Sigmoid colon (tissue), 7 donors: ENCODE measurements at places on chromosomes 4 and X.

DNA sequence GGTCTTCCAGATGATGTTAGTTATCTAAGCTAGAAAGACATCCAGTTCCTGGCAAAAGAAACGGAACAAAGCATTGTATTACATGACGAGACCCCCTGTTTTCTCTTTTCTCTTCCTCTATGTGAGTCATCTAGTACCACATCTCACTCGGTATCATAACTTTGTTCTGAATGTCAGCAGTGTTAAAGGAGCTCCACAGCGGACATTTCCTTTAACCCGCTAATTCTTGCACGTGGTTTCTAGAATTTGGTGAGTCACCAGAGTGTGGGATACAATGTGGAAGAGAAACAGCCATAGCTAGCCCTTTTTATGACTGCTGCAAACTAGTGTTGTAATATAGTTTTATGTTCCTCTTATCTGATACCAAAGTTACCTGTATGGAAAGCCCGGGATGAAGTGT is 243.7 kb downstream of the TENM3 start:
- no peak for DNase-seq
- H3K4me1 ChIP-seq = peaks cover 31% of the 10 kb centered on the region
- H3K4me3 ChIP-seq = no peak overlapping the region
- H3K36me3 ChIP-seq = no peaks in the 10 kb centered on the region
- no peaks in the 10 kb centered on the region for H3K27me3 ChIP-seq

- DNase-seq = no peak
- H3K27me3 ChIP-seq = no peaks in the 10 kb centered on the region
- H3K36me3 ChIP-seq = no peaks in the 10 kb centered on the region
- no peak overlapping the region for H3K27ac ChIP-seq
- H3K4me1 ChIP-seq = no peaks in the 10 kb centered on the region
Observed at GRCh38 chr4:73883306-73883705, 14.1 kb downstream of the CXCL1 start.

- H3K4me1 ChIP-seq = peaks cover 19% of the 10 kb centered on the region
- H3K27me3 ChIP-seq = no peaks in the 10 kb centered on the region
- no peak overlapping the region for H3K27ac ChIP-seq
- no peak overlapping the region for H3K4me3 ChIP-seq
Observed at GRCh38 chr4:165723051-165723795, 149.8 kb upstream of the TLL1 start.

DNA sequence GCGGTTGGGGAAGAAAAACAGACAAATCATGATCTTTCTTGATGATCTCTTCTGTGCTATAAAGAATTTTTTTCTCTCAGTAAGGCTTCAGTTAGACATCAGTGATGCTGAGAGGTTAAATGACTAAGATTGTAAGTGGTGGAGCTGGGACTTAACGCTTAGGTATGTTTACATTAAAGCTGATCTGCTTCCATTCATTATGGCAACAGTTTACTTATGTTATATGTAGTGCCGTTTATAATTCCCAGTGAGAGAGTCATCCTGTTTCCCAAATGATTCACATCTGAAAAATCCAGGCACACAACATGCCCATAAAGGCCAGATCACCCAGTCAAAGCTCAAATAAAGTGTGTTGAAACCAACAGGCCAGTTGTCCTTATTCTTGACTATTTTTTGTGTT is 50.1 kb downstream of the CENPVL3 start:
- no peaks in the 10 kb centered on the region for H3K36me3 ChIP-seq
- no peaks in the 10 kb centered on the region for H3K27me3 ChIP-seq
- no peaks in the 10 kb centered on the region for H3K4me1 ChIP-seq
- no peak overlapping the region for H3K27ac ChIP-seq
- no peak for DNase-seq

DNA sequence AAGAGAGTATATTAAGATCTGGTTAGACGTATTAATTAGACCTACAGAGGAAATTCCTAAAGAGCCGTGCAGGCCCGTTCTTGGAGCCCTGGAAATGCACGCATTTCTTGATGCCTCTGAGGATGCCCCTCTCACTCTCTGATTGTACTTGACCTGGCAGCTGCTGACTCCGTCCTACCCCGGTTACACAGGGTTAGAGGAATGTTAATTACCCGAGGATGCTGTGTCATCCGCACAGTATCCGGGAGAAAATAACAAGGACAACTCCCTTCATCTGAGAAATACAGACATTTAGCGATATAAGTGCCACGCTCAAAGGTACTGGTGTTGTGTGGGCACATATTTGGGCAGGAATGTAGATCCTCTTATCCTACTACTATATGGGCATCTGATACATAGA is 404.6 kb upstream of the FAT1 start:
- H3K27me3 ChIP-seq = no peaks in the 10 kb centered on the region
- no peak overlapping the region for H3K27ac ChIP-seq
- no peak overlapping the region for H3K4me3 ChIP-seq
- no peaks in the 10 kb centered on the region for H3K4me1 ChIP-seq
- no peaks in the 10 kb centered on the region for H3K36me3 ChIP-seq
- DNase-seq = no peak

- H3K4me1 ChIP-seq = peaks cover 7% of the 10 kb centered on the region
- no peaks in the 10 kb centered on the region for H3K36me3 ChIP-seq
- DNase-seq = no peak
- no peak overlapping the region for H3K4me3 ChIP-seq
- H3K27ac ChIP-seq = no peak overlapping the region
Observed at GRCh38 chr4:16908377-16909021, 10.1 kb upstream of the LDB2 start.

DNA sequence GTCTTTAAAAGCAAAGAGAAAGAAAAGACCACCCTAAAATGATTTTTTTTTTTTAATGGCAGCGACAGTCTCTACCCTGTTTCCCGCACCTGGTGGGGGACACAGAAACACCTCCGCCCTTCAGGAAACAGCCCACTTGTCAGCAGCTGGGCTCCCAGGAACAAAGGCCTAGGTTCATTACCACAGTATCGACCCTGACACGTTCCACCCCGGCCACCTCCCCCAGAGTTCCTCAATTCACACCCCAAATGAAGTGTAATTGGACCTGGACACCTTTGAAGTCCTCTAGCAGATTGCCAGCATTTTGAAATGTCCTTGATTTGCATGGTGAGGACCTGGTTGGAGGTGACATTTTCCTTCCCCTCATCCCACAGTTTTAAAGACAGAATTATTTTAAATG is 175.0 kb upstream of the BCOR start:
- H3K27ac ChIP-seq = no peak overlapping the region
- DNase-seq = no peak
- H3K4me3 ChIP-seq = no peak overlapping the region

GRCh38 chr4:9764155-9764696 is 17.2 kb upstream of the DRD5 start:
- no peaks in the 10 kb centered on the region for H3K36me3 ChIP-seq
- H3K27ac ChIP-seq = no peak overlapping the region
- no peak for DNase-seq
- no peak overlapping the region for H3K4me3 ChIP-seq
- H3K27me3 ChIP-seq = peaks cover 6% of the 10 kb centered on the region
- H3K4me1 ChIP-seq = no peaks in the 10 kb centered on the region

- no peak overlapping the region for H3K27ac ChIP-seq
- no peak overlapping the region for H3K4me3 ChIP-seq
- H3K4me1 ChIP-seq = peaks cover 7% of the 10 kb centered on the region
- no peaks in the 10 kb centered on the region for H3K36me3 ChIP-seq
- peak; percentile 72 for DNase-seq
- no peaks in the 10 kb centered on the region for H3K27me3 ChIP-seq
Observed at GRCh38 chr4:119103263-119103662, 32.4 kb upstream of the MYOZ2 start.

GRCh38 chr4:8603931-8604330 is 11.4 kb downstream of the CPZ start:
- no peak for DNase-seq
- H3K36me3 ChIP-seq = no peaks in the 10 kb centered on the region
- H3K4me1 ChIP-seq = peaks cover 3% of the 10 kb centered on the region
- H3K27me3 ChIP-seq = peaks cover 13% of the 10 kb centered on the region
- no peak overlapping the region for H3K4me3 ChIP-seq

DNA sequence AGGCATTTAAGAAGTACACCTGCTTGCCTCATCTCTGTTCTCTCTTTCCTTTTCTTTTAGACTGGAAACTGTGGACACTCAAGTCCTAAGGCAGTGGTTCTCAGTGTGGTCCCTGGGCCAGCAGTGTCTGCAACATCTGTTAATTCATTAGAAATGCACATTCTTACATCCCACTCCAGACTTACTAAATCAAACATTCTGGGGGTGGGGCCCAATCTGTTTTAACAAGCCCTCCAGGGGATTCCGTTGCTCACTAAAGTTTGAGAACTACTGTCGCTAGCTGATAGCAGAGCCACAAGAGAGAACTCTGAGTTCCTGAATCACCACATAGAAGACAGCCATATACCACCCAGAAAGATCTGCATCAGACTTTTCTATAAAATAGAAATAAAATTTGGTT is 430.6 kb downstream of the BCOR start:
- no peak for DNase-seq
- no peaks in the 10 kb centered on the region for H3K36me3 ChIP-seq
- H3K4me3 ChIP-seq = no peak overlapping the region
- H3K27me3 ChIP-seq = no peaks in the 10 kb centered on the region

DNA sequence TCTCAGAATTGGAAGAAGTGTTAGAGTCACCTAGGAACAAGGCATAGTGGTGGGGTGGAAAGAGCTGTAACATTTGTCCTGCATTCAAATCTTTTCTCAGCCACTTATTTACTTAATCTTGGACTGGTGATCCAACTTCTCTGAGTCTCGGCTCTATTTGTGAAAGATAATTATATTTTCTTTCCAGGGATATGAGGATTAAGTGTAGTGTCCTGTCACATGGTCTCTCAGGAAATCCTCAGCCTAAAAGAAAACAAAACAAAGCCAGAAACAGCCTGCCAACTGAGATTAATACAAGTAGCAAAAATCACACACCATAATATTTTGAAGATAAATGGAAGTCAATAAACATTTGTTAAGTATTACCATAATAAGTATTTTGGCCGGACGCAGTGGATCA is 33.3 kb upstream of the ETNPPL start:
- no peak overlapping the region for H3K4me3 ChIP-seq
- H3K4me1 ChIP-seq = peaks cover 4% of the 10 kb centered on the region
- no peaks in the 10 kb centered on the region for H3K36me3 ChIP-seq
- H3K27me3 ChIP-seq = no peaks in the 10 kb centered on the region

- H3K4me3 ChIP-seq = no peak overlapping the region
- H3K36me3 ChIP-seq = no peaks in the 10 kb centered on the region
- H3K27me3 ChIP-seq = no peaks in the 10 kb centered on the region
- peaks cover 19% of the 10 kb centered on the region for H3K4me1 ChIP-seq
- H3K27ac ChIP-seq = no peak overlapping the region
Observed at GRCh38 chr4:99411041-99411440, 24.1 kb downstream of the ADH7 start.

DNA sequence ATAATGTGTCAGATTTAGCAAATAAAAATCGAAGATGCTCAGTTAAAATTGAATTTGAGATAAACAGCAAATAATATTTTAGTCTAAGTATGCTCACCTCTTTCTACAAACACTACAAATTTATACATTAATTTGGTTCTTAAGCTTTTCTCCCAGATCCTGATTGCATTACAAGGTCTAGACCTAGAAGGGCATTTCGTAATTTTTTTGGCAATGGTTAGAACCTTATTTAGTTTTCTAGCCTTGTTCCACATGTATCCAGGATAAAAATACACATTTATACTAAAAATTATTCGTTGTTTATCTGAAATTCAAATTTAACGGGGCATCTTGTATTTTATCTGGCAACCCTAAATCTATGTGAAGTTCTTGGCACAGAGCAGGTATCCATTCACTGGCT is 2.5 kb upstream of the CDKL5 start:
- no peak overlapping the region for H3K4me3 ChIP-seq
- H3K4me1 ChIP-seq = no peaks in the 10 kb centered on the region
- no peaks in the 10 kb centered on the region for H3K36me3 ChIP-seq
- DNase-seq = no peak

- peak within 1 kb of the TSS; percentile 77 for H3K27ac ChIP-seq
Observed at GRCh38 chr4:121823505-121824170, at the start of gene CCNA2. Gene CCNA2, minus strand, starts transcription at chr4:121823883. Its CDS starts 255 bp downstream, at chr4:121823628.

- H3K36me3 ChIP-seq = no peaks in the 10 kb centered on the region
- no peak overlapping the region for H3K4me3 ChIP-seq
- no peak for DNase-seq
- no peaks in the 10 kb centered on the region for H3K27me3 ChIP-seq
- H3K27ac ChIP-seq = no peak overlapping the region
Observed at GRCh38 chr4:145492376-145492775, 10.7 kb downstream of the SMAD1 start.

DNA sequence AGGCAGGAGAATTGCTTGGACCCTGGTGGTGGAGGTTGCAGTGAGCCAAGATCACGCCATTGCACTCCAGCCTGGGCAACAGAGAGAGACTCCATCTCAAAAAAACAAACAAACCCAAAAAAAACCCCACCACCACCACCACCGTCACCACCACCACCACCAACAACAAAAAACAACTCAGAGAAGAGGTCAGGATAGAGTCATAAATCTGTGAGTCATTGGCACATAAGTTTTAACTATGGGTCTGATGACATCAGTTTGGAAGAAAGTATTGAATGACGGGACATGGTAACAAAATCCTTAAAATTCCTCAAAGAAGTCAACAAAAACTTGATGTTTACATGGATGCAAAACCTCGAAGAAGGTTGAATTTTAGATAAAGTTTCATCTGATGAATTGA is 288.0 kb upstream of the SFRP2 start:
- no peak for DNase-seq
- no peaks in the 10 kb centered on the region for H3K36me3 ChIP-seq
- H3K27me3 ChIP-seq = no peaks in the 10 kb centered on the region
- no peak overlapping the region for H3K27ac ChIP-seq

DNA sequence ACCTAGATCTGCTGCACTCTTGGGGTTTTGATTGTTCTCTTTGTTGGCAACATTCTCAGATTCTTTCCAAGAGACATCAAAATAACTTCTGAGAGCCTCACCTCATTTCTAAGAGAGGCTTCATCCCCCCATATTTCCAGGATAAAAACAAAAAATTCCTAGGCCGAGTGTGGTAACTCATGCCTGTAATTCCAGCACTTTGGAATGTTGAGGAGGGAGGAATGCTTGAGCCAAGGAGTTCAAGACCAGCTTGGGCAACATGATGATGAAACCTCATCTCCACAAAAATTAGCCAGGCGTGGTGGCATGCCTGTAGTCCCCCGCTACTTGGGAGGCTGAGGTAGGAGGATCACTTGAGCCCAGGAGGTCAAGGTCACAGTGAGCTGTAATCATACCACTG is 477.0 kb downstream of the INPP4B start:
- no peak overlapping the region for H3K27ac ChIP-seq
- no peak for DNase-seq
- H3K4me1 ChIP-seq = peaks cover 9% of the 10 kb centered on the region
- H3K27me3 ChIP-seq = no peaks in the 10 kb centered on the region

- H3K27me3 ChIP-seq = no peaks in the 10 kb centered on the region
- H3K27ac ChIP-seq = no peak overlapping the region
- peaks cover 33% of the 10 kb centered on the region for H3K36me3 ChIP-seq
- DNase-seq = no peak
Observed at GRCh38 chr4:17623451-17624001, 9.1 kb downstream of the MED28 start.

DNA sequence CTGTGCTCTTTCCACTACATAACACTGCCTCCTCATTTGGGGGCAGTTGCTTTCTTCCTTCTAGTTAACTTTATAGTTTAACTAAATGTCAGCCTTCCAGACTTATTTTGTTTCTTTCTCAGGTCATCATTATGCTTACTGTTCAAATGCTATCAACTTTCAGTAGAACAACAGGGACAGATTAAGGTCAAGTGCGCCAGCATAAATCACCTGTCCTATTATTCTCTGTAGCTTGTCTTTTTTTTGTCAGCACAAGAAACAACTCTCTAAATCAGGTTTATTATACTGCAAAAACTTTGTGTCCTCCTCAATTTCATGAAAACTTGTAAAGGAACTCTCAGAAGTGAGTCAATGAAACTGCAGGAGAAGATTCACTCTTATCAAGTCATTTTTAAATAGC is 19.6 kb downstream of the SPANXA2 start:
- H3K4me1 ChIP-seq = no peaks in the 10 kb centered on the region
- H3K4me3 ChIP-seq = no peak overlapping the region
- H3K27ac ChIP-seq = no peak overlapping the region
- no peak for DNase-seq
